Fibroblast of skin of abdomen (primary cell): ENCODE measurements at places on chromosomes 4 and X.

DNA sequence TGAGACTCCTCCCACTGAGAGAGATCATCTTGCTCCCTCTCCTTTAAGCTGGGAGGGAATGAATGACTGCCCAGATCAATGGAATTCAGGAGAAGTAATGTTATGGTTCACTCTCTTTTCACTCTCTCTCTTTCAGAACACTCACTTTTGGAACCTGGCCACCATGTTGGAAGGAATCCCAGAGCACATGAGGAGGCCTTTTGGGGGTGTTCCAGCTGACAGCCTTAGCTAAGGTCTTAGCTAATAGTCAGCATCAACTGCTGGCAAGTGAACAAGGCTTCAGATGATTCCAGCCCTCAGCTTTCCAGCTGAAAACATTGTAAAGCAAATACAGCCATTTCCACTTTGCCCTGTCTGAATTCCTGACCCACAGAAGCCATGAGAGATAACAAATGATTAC lies 124.0 kb upstream of the CLNK start:
- peak; percentile 73 for DNase-seq

DNA sequence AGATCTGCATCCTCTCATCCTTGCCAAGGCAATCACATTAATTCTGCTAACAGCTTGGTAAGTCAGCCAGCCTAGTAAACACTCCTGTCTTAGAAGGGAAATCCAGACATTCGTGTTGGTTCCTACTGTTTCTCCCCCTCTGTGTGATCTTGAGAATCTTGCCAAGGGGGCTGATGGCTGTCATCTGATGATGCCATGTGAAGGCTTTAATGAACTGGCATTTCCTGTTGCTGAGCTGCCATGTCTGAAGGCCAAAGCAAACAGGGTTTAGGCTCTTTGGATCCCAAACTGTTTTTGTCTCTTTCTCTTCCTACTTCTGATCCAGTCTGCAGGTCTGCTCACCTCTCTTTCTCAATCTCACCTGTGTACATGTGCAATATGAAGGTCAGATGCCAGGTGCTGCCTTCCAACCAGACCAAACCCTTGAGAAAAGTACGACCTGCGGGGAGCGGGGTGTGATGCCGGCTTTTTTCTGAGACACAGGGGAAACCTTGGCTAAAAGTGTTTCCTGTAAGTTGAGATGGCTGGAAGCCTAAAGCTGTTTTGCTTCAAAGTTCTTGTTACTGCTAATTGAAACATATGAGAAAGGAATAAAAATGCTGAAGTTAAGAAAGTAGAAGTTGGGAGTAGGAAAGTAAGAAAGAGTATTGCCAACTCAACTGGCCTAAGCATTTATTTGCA lies 532.9 kb downstream of the ANKRD50 start:
- DNase-seq = no peak

DNA sequence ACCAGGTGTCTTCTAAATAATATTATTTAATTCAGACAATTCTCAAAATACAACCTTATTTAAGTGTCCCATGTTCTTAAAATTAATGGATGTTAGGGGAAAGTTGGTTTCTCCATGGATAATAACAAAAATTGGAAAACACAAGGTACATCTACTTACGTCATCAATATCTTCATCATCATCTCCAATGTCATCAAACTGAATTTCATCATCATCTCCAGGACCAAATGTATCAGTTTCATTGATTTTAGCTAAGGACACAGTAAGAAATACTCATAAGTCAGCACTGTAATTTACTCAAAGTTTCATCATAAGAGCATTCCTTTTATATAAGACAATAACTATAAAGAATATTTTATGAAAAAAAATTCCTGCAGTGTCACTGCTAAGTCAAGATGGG lies 11.3 kb downstream of the EIF1AX start:
- peak; percentile 16 for DNase-seq

DNA sequence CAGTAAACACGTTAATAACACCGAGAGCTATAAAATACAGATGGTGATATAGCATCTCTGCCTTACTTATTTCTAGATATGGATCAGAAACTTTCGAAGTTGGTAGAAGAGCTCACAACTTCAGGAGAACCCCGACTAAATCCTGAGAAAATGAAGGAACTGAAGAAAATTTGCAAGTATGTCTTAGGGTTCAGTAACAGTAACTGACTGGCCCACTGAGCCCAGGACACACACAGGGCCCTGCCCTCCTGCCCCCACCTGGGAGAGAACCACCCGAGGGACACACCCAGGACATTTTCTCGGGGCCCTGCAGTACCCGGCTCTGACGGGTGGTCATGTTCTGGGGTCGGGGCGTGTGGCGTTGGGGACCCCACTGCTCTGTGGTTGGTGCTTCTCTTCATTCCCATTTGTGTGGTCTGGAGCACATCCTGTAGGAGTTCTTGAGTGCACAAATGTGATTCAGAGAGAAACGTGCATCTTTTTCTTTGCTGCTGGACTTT lies 1.1 kb downstream of the UVSSA start:
- no peak for DNase-seq

- DNase-seq = peak; percentile 76
Observed at GRCh38 chr4:82423245-82424054, 6.8 kb downstream of the HNRNPDL start.

DNA sequence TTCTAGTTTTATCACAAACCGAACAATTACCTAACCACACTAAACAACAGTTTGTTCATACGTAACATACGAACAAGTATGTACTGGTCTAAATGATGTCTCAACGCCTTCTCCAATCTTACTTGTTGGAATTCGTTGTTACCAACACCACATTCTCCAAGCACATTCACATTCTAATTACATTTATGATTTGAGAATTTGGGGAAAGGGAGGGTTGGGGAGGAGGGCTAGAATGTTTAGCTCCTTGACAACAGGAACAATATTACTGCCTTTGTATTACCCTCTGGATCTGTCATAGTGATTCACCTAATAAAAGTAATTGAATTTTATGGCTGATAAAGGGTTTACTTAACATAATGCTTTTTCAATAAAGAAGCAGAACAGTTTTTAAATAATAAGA lies 24.4 kb downstream of the LCORL start:
- no peak for DNase-seq

GRCh38 chrX:1528884-1529203 lies 8.1 kb downstream of the P2RY8 start:
- DNase-seq = no peak

GRCh38 chrX:6374556-6374955 lies 145.9 kb upstream of the NLGN4X start:
- no peak for DNase-seq

- no peak for DNase-seq
Observed at GRCh38 chrX:29043746-29044145, 456.5 kb downstream of the IL1RAPL1 start.

- no peak for DNase-seq
Observed at GRCh38 chr4:148893095-148893494, 450.9 kb upstream of the NR3C2 start.

DNA sequence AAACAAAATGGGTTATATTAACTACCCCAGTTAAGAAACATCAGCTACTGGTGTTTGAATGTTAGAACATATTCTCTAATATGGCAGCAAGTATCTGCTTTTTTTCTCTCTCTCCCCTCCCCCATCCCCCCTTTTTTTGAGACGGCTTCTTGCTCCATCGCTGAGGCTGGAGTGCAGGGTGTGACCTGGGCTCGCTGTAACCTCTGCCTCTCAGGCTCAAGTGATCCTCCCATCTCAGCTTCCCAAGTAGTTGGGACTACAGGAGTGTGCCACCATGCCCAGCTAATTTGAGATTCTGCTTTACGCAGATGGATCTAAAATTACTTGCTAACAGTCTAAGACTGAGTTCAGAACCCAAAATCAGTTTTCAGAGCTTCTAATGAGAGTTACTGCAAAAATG lies 101.9 kb downstream of the AFF1 start:
- no peak for DNase-seq

GRCh38 chr4:148151806-148152205 lies 290.4 kb downstream of the NR3C2 start:
- no peak for DNase-seq

DNA sequence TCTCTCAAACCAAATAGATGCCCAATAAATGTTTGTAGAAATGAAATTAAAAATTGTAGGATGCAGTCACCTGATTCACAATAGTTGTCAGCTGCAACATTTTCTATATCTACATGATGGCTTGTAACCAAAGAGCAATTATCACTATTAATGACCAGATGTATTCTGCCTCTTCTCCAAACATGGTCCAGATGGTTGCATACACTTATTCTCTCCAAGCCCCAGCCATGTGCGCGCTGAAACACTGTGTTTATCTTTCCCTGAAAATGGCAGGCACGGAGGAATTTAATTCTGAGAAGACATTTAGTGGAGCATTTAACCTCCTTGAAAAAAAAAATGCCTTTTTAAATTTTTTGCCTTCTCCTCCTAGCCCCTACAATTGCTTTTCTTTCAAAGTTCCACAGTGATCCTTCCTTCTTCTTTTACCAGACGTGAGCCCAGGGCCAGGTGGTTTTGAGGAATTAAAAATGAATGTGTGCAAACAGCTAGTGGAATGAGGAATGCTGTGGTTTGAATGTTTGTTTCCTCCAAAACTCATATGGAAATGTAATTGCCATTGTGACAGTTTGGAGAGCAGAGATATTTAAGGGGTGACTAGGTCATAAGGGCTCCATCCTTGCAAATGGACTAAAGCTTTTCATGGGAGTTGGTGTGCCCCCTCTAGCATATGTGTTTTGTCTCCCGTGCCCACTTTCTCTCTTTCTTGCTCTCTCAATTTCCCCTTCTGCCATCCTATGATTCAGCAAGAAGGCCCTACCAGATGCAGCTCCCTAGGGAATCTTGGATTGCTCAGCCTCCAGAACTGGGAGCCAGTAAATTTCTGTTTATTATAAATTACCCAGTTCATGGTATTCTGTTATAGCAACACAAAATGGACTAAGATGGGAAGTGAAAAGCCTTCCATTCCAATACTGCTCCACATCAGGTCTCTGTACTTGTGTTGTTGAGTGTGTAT lies 136.0 kb downstream of the GABRB1 start:
- DNase-seq = peak; percentile 23
